Muscle of arm (tissue), 14 donors: ENCODE measurements at places on chromosomes 7 and 10.

DNA sequence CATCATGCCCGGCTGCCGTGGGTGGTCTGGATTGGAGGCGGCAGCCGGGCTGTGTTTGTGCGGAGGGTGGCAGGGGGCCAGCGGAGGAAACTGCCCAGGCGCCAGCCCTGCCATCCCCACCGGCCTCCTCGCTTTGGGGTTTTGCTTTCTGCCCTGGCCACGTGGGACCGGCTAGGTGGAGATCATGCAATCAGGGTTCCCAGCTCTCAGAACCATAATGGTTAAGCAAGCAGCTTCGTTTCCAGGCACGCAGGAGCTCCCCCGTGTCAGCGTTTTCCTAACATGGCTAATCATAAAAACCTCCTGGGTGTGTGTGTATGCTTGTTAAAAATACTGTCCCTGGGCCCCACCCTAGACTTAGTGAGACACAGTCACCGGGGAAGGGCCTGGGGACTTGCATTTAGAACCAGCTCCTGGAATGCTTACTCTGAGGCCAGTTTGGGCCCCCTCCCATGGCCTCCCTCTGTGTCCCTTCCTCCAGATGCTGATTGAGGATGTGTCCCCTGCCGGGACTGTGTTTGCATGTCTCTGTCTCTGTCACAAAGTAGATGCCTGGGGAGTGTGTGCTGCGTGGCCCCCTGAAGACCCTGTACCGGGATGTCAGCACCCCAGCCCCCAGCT lies 119.3 kb downstream of the CUX1 start:
- no peak for DNase-seq

DNA sequence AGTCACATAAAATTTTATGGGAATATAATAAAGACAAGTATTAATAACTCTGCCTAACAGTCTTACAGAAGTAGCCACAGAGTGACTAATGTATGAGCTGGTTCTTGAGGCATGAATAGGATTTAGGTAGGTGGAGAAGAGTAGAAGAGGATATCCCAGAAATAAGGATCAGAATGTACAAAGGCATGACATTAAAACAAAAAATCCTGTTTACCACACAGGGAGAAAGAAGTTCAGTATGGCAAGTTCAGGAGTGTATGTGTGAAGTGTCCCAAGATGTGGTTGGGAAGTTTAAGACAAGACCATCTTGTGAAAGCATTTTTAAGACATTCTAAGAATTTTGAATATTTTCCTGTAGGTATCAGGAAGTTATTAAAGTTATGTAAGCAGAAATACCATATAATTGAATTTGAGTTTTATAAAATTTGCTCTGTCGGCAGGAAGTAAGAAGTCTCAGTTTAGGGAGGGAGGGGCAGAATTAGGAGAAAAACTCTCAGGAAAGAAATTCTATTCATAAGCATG lies 64.7 kb upstream of the CAV2 start:
- DNase-seq, result no peak

GRCh38 chr7:19619122-19619521 lies 89.7 kb downstream of the POLR1F start:
- no peak for DNase-seq

DNA sequence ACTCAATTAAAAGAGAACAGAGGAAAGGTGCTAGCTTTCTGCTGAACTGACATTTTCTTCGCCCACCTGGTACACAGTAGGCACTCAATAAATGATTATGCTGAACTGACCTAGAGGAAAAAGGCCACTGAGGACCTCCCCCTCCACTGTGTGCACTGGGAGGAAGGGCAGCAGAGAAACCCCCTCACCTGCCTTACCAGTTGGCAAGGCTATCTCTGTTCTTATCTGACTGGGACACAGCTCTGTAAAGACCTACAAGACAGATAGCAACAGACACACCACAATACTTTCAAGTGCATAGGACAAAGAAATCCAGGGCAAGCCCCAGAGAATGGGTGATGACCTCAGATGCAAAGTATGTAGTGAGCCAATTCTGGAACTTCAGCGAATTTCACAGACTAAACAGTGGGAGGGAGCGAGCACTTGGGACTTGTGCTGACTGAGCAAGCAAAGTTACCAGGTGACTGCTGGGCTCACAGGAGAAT lies 30.4 kb downstream of the PDLIM1 start:
- DNase-seq, result no peak

DNA sequence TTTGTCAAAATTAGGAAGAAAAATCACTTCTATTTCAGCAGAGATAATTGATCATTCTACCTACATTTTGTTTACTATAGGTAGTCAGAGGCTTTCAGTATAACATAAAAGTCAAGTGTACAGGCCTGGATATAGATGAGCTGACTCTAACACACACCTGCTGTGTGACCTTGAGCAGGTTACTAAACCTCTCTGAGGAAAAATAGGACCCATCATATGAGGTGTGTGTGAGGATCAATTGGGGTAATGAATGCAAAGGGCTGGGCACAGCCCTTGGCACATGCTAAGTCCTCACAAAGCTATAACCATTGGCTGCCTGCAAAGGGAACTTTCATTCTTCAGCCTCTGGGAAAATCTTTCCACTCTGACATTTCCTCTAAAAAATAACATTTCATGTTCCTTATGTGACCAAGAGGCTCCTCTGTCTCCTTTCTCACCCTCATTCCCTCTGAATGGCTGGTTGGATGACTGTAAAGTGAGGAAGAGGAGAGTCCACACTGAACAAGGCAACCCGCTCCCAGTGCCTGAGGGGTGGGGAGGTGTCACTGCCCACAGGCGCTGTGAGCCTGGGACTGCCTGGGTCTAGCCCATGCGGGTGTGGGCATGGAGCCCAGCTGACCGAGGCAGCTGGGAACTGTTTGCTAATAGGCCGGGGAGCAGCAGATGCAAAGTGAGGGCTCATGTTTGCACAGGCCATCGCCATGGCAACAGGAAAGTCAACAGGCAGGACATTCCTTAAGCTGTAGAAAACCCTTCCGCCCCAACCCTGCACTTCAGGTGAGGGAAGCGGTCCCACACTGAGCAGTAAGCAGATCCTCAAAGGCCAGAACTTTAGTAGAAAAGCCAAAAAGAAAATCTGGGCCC lies 36.8 kb downstream of the MYOF start:
- DNase-seq, result peak; percentile 91

DNA sequence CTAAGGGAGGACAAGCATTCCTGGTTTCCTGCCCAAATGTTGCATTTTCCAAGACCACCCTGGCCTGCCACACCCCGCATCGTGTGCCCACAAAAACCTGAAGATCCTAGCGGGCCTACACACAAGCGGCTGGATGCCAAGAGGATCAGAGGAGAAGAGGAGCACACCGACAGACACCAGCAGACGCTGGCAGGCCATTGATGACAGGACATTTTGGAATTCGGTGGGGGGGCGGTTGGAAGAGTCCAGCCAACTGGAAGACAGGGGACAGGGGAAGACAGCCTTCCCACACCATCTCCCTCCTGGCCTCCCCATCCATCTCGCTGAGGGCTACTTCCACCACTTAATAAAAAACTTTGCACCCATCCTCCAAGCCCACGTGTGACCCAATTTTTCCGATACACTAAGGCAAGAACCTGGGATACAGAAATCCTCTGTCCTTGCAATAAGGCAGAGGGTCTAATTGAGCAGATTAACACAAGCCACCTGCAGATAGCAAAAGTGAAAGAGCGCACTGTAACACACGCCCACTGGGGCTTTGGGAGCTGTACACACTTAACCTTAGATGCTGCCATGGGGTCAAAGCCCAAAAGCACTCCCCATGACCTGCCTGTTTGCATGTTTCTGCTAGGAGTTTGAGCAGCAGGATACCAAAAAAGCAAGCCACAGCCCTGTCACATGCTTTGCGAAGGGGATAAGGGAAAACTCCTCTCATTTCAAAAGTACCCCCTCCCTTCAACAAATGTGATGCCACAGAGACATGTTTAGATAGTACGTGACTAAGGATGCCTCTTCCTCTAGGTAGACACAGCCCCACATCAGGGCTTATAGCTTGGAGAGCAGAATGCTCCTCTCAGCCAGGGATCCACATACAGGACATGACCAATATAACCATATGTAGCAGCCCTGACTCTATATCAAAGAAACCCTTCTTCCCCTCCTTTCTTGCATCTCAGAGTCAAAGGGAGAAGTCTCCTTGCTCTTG lies 13.4 kb upstream of the SMNDC1 start:
- no peak for DNase-seq

GRCh38 chr10:68560186-68560942 lies at the start of gene TET1:
Gene TET1 (plus strand): TSS chr10:68560337. CDS start chr10:68572339, 12,002 bp downstream.
- DNase-seq, result peak; percentile 78

GRCh38 chr7:96361116-96361857 lies 39.4 kb upstream of the SLC25A13 start:
- DNase-seq, result no peak

DNA sequence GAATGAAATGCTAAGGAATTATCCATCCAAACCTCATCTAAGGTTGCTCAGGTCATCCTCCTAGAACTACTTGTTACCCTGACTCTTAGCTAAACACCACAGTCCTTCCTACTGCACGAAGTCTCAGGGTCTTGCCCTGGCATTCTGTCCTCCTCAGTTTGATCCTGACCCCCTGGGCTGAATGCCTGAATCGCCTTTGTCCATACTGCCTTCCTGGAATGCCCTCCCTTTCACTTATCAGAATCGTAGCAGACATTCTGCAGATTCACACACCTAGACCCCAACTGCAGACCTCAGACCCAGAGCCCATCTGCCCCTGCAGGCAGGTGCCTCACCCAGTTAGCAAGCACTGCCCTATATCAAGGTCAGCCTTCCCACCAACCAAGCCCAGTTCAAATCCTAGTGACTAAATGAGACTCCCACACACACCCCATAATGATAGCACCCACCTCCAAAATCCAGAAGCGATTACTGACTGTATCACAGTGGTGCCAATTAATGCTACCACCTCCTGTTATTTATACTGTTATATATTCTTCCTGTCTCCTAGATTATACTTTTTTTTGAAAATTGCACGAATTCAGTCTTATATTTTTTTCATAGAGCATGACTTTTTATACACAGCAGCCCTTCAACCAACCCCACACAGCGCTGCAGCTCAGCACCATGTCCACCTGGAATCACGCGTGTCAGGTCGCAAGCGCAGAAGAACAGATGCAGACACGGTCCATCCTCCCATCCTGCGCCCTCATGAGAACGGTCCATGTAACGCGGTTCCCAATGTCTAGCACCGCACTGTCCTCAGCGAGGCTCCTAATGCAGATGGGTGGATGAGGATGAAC lies 3.7 kb downstream of the PARD3 start:
- no peak for DNase-seq

DNA sequence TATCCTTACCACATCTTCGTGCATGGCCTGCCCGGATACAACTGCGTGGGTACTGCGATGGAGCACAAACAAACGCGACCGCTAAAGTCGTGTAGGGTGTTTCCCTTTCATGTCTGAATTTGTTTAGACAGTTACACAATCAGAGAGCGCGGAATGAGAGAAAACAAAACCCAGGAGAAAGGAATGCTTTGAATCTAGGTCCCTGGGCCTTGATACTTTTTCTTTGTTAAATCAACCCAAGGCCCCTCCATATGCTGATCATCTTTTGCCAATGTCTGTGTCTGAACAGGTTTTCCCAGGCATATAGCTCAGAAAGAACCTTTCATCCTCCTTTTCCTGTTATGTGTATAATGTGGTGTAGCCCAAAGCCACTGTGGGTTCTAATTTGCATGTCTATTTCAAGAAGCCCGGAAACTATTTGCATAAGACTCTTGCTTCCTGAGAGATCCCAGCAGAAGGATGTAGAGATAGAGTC lies 145.8 kb downstream of the FRMD4A start:
- no peak for DNase-seq

- DNase-seq, result no peak
Observed at GRCh38 chr10:89309156-89310055, 7.6 kb downstream of the IFIT2 start.

- DNase-seq, result no peak
Observed at GRCh38 chr10:21285742-21286331, 239.6 kb downstream of the SKIDA1 start.

DNA sequence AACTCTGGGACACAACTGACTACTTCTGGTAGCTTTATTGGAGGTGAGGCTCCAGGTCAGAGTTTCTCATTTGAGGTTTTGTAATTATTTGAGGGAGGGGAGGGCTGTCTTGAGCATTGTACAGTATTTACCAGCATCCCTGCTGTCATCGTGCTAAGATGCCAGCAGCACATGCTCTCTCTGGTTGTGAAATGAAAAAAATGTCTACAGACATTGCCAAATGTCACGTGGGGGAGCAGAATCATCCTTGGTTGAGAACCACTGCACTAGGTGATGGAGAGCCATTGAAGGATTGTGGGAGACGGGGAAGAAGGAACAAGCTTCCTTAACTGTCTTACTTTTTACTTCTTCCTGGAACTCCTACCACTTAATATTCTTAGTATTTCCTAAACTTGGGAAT lies 5.0 kb downstream of the SEPTIN7 start:
- no peak for DNase-seq

DNA sequence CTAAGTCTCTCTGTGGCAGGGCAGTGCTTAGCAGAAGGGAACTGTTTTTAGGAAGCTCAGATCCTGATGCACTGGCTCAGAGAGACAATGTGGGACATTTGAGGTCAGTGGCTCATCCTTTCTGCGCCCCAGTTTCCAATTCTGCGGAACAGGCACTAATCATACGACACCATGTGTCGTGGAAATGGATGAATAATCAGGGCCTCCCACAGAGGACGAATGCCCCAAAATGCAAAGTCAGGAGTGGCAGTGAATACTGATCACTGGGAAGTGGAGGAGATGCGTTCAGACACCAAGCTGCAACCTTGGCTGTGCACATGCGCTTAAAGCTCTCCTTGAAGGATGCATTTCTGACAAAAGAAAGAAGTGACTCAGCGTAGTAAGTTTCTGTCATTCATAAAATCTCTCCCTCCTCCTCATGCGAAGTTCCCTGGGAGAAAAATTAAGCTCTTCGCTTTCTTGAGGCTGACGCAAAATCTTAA lies 21.9 kb upstream of the ECHDC3 start:
- no peak for DNase-seq

DNA sequence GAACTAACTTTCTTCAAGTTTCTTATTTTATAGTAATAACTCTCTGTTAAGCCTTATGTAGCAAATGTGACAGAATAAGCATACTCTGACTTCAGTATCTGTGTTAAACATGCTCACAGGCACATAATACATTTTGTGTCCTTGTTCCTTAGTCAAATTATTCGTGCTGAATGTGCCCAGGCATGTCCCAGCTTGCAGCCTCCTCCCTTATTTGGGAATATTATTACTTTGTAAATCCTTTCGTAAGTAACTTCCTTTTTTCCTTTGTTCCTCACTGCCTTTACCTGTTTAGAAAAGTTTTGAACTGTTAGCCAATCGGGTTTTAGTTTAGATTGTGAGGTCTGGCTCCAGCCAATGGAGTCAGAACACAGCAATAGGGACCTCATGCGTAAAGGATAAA lies 46.9 kb downstream of the GALNT11 start:
- DNase-seq, result no peak

DNA sequence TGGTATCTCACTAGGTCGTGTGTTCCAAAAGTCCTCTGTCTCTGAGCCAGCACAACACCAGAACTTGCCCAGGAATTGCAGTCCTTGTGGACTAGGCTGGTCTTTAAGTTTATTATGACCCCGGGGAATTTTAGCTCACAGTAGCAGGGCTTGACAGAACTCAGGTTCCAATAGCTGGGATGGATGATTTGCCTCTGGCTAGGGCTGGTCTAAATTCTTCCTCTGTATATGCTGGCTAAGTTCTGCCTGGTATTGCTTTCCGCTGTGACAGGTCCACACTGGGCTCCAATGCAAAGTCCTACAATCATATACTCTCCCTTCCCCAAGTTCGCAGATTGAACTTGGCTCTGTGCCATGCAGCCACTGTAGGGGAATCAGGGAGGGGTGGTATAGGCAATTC lies 52.5 kb downstream of the FAS start:
- DNase-seq, result no peak

GRCh38 chr10:118209215-118209614 lies 132.9 kb downstream of the FAM204A start:
- DNase-seq, result no peak

GRCh38 chr10:69445041-69445440 lies 6.2 kb upstream of the TSPAN15 start:
- DNase-seq, result no peak
